Mesothelial cell of epicardium (in vitro differentiated cells): ENCODE measurements at places on chromosomes 11 and 22.

DNA sequence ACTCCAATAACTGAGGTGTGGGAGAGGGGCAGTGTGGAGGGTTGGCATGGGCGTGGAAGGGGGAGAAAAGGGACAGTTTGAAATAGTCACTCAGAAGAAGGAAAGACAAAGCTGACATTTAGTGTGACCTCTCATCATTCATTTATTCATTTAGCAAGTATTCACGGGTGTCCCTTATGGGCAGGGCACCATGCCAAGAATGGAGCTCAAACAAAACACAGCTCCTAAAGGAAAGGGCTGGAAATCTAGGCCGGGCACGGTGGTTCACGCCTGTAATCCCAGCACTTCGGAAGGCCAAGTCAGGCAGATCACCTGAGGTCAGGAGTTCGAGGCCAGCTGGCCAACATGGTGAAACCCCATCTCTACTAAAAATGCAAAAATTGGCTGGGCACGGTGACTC is 19.4 kb upstream of the DGKZ start:
- H3K36me3 ChIP-seq, result no peaks in the 10 kb centered on the region
- H3K4me3 ChIP-seq, result no peak overlapping the region
- H3K27ac ChIP-seq, result no peak overlapping the region
- DNase-seq, result no peak
- H3K27me3 ChIP-seq, result peaks cover 50% of the 10 kb centered on the region

- no peaks in the 10 kb centered on the region for H3K27me3 ChIP-seq
- H3K27ac ChIP-seq, result no peak overlapping the region
- DNase-seq, result no peak
- H3K4me1 ChIP-seq, result no peaks in the 10 kb centered on the region
- H3K4me3 ChIP-seq, result peak overlapping the region; percentile 26
Measured at GRCh38 chr11:518463-519202, 11.6 kb upstream of the RNH1 start.

- no peak for DNase-seq
- peaks cover 11% of the 10 kb centered on the region for H3K27me3 ChIP-seq
- H3K4me1 ChIP-seq, result no peaks in the 10 kb centered on the region
- H3K4me3 ChIP-seq, result no peak overlapping the region
Measured at GRCh38 chr11:44671234-44671633, 55.5 kb upstream of the TSPAN18 start.

DNA sequence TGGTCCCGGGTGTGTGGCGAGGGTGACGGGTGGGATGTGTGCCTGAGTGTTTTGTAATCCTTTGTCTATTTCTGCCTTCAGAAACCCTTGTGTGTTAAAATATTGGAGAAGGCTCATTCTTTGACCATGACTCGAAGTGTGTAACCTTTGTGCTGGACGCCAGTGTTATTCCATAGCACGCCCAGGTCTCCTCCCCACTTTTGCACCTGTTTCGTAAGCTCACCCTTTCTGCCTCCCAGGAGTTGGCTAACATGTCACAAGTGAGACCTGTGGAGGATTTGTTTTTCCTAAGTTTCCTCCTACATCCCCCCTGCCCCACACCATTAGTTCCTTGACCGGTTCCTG is 382 bp downstream of the C11orf54 start:
- peaks cover 11% of the 10 kb centered on the region for H3K36me3 ChIP-seq
- H3K4me3 ChIP-seq, result peak overlapping the region; percentile 100
- peaks cover 48% of the 10 kb centered on the region for H3K4me1 ChIP-seq
- H3K27me3 ChIP-seq, result no peaks in the 10 kb centered on the region
- no peak for DNase-seq

- no peaks in the 10 kb centered on the region for H3K27me3 ChIP-seq
- peaks cover 9% of the 10 kb centered on the region for H3K36me3 ChIP-seq
- no peak overlapping the region for H3K27ac ChIP-seq
- peaks cover 6% of the 10 kb centered on the region for H3K4me1 ChIP-seq
- H3K4me3 ChIP-seq, result no peak overlapping the region
Measured at GRCh38 chr11:36394056-36394455, 98.0 kb downstream of the PRR5L start.

DNA sequence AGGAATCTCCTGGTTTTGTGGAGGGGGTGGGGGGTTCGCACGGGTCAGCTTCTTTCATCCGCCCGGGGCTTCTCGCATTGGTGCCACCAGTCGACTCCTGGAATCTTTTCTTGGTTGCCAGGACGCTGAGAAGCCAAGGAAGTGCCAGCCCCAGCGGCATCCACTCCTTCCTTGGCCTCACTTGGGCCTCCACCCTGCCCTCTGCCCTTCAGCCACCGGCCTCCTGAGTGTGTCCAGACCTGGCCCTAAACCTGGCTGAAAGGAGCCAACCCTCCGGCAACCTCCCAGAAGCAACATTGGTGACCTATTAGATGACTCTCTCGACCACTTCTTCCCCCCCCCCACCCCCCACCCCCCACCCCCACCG is 518 bp upstream of the GALNT18 start:
- no peak overlapping the region for H3K27ac ChIP-seq
- peaks cover 78% of the 10 kb centered on the region for H3K27me3 ChIP-seq
- no peaks in the 10 kb centered on the region for H3K36me3 ChIP-seq
- H3K4me3 ChIP-seq, result peak overlapping the region; percentile 49

DNA sequence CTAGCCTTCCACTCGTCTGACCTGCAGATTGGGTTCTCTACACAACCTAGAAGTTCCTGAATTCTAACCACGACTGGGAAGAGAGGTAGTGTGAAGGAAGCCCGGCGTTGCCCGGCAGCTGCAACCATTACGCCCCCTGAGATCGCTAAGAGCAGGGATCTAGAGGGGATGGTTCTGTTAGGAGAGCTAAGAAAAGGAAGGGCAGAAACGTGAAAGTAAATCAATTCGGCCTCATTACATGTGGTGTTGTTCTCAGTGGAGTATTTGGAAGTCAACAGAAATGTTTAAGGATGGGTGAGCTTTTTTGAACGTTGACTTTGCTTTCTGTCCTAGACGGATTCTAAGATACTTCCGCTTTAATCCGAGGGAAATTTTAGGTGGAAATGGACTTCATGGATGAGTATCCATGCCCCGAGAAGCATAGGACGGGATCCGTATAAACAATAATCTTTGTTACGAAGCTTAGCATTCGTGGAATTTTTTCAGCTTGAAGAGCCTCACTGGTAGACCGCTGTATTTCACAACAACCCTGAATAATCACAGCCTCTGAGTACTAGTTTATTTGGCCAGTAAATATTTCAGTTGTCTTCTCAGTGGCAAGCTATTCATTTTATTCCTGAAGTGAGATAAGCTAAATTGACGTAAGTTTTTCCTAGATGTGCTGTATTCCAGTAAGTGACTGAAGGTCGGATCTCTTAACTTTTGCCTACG is 629 bp downstream of the ATP5MG start:
- peak overlapping the region; percentile 95 for H3K4me3 ChIP-seq
- peaks cover 21% of the 10 kb centered on the region for H3K4me1 ChIP-seq
- no peak for DNase-seq

DNA sequence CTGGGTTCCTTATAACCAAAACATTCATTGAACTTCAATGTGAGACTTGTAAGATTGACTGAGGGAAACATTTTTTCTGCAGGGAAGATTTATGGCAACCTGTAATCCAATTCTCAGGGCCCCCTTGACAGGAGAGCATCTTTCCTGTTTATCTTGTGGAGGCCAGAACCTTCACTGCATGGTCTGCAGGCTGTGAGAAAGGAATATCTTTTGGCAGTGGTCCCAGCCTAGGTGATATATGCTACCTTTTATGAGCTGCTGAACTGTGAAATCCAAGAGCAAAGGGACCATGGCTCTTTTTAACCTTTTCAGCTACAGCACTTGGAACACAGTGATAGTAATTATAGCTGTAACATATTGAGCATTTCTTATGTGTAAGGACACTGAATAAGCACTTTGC is 590.2 kb upstream of the B3GAT1 start:
- H3K36me3 ChIP-seq, result peaks cover 10% of the 10 kb centered on the region
- H3K4me3 ChIP-seq, result no peak overlapping the region
- H3K27ac ChIP-seq, result peak overlapping the region; percentile 86
- no peaks in the 10 kb centered on the region for H3K27me3 ChIP-seq
- peaks cover 80% of the 10 kb centered on the region for H3K4me1 ChIP-seq
- no peak for DNase-seq

DNA sequence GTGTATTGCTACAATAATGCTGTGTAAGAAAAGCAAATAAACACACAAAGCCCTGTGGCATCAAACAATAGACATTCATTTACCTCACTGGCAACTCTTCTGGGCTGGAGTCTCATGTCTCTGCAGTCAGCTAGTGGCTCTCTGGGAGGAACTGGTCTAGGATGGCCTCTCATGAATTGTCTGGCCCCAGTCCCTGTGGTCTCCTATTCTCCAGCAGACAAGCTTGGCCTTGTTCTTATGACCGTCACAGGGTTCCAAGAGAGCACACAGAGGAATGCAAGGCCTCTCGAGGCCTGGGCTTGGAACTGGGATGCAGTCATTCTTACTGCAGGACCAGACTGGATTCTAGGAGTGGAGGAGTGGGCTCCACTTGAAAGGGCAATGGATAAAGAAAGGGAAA is 141.2 kb upstream of the NTM start:
- H3K4me3 ChIP-seq, result no peak overlapping the region
- no peaks in the 10 kb centered on the region for H3K36me3 ChIP-seq
- no peak for DNase-seq
- no peak overlapping the region for H3K27ac ChIP-seq
- no peaks in the 10 kb centered on the region for H3K27me3 ChIP-seq

- H3K4me3 ChIP-seq, result no peak overlapping the region
- no peaks in the 10 kb centered on the region for H3K4me1 ChIP-seq
- no peak for DNase-seq
- H3K27me3 ChIP-seq, result peaks cover 5% of the 10 kb centered on the region
- no peaks in the 10 kb centered on the region for H3K36me3 ChIP-seq
- no peak overlapping the region for H3K27ac ChIP-seq
Measured at GRCh38 chr11:1109918-1110705, 35.4 kb downstream of the MUC2 start.
